ENCODE measurements at places on chromosomes 1 and 21.
A peak's percentile ranks its signal among the peaks of the same experiment; 100 is the strongest.

DNA sequence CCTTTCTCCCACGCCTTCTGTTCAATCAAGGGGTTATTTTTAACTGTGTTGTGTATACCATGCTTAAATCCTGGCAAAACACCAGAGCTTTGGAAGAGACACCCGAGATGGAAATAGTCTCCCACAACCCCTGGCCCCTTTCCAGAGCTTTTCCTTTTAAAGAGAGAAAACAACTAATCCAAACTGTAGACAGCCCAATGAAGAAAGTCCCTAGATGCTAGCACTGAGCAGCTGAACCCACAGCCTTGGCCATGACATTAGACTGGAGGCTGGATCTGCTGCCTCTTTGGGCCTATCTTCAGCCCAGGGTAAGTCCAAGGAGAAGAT is 64.9 kb upstream of the ARTN start:
- no peak for DNase-seq

DNA sequence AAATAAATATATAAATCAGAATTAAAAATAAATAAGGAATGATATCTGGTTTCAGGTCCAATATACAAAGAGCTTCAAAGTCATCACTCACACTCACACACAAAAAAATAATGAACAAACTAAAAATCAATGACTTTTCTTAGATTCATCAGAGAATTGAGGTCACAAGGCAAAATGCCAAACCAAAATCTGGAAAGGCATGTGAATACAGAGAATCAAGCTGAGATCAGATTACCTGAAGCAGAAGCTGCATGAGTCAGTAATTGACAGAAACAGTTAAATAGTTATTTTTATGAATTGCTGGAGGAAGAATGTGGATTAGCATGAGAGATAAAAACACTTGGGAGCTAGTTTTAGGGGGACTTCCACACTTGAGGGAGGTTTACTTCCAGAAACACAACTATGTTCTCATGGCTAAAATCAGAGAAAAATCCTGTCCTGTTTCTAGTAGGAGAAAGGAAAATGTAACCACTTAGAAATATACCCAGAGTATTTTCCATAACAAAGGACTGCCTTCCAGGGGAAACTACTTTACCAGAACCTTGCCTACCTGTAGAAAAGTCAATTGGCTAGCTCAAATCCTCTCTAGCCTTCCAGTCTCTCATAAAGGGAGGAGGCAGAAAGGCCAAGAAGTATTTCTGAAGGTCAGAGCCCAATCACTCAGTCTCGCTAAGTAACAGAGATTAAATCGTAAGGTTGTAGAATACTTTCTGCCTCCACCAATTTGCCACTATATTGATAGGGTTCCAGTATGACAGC is 536.6 kb upstream of the NR5A2 start:
- no peak for DNase-seq

- DNase-seq, result no peak
Measured at GRCh38 chr1:64251971-64252370, 48.5 kb downstream of the UBE2U start.

GRCh38 chr1:101200513-101200912 is 36.3 kb upstream of the S1PR1 start:
- DNase-seq, result no peak

- DNase-seq, result no peak
Measured at GRCh38 chr1:214102907-214103306, 115.1 kb downstream of the PROX1 start.

DNA sequence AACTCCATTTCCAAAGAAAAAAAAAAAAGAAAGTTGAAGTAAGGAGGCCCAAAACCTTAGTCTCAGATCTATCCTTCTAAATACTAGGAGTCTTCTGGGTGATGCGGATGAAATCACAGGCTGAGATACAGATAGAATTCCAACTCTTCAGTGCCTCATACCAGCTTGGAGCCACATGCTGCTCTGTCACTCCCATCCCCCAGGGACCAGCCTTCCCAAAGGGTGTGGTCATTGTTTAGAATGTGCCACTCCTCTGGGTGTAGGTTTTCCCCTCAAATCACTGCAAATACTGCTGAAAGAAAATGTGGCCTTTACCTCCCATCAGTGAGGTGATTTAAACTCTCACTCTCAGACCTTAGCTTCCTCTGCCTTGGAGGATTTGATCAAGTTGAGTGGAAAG is 112.9 kb downstream of the CDC7 start:
- DNase-seq, result no peak

GRCh38 chr1:226604560-226605317 is 56.2 kb downstream of the STUM start:
- no peak for DNase-seq

- peak; percentile 21 for DNase-seq
Measured at GRCh38 chr1:226064816-226065248, 2.3 kb downstream of the H3-3A start.

DNA sequence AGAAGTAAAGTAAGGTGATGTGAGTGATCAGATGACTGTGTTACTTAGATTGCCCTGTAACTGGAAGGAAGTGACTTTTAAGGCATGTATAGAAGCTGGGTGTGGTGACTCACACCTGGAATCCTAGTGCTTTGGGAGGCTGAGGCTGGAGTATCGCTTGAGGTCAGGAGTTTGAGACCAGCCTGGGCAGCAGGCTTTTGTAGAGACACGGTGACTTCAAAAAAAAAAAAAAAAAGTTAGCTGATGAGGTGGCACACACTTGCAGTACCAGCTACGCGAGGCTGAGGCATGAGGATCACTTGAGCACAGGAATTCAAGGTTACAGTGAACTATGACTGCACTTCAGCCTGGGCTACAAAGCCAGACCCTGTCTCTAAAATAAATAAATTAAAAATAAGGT is 2.3 kb upstream of the USP16 start:
- no peak for DNase-seq

- no peak for DNase-seq
Measured at GRCh38 chr1:190179817-190180216, 297.8 kb downstream of the BRINP3 start.

DNA sequence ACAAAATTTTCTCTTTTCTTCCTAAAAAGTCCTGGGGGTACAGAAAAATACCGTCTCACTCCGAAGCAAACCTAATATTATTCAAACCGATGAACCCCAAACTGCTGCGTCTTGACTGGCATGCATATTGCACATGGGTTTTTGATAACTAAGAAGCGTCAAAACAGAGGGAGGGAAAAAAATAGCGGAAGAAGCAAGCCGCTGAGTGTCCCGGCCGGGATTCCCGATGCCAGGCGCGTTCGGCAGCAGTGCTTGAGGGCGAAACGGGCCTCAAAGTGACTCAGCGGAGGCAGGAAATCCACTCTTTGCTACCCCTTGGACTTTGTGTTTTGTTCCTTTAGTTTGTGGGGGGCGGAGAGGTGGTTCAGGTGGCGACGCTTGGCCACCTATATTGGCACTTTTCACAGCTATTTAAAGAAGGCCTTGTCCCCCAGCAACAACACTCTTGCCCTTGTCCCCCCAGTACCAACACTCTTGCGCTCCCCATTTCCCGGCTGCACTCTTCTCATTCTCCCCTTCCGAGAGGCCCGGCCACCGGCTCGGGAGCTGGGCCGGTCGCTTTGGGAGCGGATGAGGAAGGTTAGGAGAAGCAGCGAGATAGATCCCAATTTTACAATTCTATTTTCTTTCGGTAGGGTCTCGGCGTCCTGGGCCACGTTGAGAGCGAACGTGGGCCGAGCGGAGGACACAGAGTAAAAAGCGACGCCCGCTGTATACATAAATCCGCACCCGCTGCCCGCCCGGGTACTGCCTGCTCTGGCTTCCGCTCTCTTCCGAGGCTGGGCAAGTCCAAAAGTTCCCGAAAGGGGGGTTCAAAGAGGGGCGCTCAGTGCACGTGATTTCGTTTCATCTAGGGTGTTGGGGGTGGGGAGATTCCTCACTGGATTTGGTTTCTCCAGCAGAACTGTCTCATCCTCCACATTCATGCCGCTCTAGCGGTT is 2.5 kb downstream of the LMX1A start:
- no peak for DNase-seq

DNA sequence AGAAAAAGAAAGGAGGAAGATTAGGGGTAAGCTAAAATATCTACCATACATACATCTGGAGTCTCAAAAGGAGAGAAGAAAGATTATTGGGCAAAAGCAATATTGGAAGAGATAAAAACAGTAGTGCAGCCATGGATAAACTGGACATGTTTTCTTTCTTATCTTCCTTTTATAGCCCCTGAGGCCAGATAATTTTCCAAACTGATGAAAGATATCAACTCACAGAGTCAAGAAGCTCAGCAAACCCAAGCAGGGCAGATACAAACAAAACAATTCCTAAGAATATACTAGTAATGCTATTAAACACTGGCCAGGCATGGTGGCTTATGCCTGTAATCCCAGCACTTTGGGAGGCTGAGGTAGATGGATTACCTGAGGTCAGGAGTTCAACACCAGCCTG is 5.8 kb upstream of the PSMB4 start:
- DNase-seq, result no peak

DNA sequence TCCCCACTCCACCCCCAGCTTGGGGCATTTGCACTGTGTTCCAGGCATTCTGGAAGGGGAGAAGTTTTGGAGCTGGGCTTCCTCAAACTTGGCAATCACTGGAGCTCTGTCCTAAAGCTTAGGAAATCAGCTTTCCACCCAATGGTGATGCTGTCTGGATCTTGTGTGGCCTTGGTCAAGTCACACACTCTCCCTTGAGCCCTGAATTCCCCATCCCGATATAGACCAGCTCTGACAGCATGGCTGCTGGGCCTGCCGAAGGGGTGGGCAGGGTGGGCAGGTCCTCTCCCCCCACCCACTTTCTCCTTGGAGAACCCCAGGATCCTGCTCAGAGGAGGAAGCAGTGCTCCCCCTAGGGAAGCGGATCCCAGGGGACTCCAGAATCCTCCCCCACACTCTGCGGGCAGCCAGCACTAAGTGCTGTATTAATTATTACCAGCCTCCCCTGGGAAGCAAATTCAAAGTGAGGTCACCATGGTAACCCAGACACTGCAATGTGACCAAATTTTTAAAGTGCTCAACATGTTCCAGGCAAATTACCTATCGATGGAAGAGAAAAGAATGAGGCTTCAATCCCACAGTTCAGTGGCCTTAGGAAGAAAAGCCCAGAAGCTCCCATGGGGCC is 21.3 kb upstream of the LDLRAP1 start:
- no peak for DNase-seq

- DNase-seq, result no peak
Measured at GRCh38 chr1:53286955-53287354, 40.9 kb downstream of the LRP8 start.

- no peak for DNase-seq
Measured at GRCh38 chr21:39384674-39385298, 35.9 kb upstream of the HMGN1 start.

All from cerebellar nuclear complex (tissue), 1 donor.